CD4-positive, CD25-positive, alpha-beta regulatory T cell (primary cell): ENCODE measurements at places on chromosomes 16 and 17.

DNA sequence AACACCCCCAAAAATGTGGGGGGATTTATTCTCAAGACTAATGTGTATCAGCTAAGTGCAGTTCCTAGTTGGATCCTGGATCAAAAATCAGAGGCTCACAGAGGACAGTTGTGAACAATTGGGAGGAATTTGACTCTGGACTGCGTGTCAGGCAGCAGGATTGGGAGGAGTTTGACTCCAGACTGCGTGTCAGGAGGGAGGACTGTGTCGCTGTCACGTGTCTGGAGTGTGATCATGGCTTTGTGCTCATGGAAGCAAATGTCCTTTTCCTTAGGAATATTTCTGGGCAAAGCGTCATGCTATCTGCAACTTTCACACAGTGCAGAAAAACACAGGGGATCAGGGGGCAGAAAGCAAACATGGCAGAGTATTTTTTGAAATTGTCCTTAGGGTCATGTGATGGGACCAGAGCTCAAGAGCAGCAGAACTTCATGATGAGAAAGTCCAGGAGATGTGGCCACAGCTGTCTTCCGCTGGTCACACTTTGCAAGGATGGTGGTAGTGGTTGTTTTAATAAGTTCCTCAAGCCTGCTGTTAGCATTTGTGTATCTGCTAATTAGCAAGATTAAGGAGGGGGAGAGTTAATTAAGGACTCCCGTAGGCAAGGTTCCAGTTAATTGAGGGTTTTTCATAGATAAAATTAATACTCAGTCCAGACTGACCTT is 122.0 kb upstream of the CHMP6 start:
- no peak for DNase-seq

DNA sequence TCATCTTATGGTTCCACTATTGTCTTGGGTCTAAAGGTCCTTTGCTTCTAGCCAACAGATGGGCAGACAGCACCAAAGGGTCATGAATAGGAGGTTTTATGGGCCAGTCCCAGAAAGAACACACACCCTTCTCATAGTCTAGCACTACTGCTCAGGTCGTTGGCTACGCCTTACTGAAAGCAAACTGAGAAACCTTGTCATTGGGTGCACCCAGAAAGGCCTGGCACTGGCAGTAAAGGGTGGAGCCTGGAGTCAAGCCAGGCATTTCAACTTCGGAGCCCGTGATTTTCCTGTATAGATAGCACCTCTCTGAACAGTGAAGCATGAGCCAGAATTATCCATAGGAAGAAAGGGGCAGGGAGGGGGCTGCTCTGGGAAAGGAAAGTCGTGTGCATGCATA is 74.9 kb downstream of the VAT1L start:
- DNase-seq, result no peak

DNA sequence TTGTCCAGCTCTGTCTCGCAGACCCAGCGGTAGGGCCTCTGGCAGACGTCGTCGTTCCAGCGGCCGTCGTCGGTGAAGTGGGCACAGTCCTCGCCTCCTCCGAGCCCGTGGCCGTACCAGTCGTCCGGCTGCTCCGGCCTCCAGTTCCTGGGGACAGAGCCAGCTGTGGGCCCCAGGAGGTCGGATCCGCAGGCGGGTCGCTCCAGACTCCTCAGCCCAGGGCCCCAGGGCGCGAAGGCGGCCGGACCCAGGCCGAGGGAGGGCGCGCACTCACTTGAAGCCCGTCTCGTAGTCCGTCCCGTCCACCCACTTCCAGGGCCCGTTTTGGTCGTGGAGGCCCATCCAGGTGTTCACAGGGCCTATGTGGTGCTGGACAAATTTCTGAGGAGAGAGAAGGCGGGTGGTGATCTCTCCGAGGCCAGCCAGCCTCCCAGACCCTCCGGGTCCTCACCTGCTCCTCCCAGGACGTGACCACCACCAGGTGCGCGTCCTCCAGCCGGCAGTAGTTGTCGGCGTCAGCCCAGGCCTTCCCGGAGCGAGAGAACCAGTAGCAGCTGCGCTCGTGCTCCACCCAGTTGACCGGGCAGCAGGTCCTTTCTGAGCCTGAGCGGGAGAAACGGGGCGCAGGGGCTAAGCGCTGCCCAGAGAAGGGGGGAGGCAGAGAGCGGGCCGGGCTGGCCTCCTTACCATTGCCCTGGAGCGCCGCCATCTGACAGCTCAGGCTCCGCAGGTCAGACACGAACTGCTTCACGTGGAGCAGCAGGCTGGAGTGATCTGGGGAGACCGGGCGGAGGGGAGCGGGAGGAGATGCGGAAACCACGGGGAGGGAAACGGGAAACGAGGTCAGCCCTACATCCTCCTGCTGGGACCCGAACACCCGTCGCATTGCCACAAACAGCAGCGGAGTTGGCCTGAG is 5.2 kb downstream of the ASGR1 start:
- DNase-seq, result peak; percentile 57

DNA sequence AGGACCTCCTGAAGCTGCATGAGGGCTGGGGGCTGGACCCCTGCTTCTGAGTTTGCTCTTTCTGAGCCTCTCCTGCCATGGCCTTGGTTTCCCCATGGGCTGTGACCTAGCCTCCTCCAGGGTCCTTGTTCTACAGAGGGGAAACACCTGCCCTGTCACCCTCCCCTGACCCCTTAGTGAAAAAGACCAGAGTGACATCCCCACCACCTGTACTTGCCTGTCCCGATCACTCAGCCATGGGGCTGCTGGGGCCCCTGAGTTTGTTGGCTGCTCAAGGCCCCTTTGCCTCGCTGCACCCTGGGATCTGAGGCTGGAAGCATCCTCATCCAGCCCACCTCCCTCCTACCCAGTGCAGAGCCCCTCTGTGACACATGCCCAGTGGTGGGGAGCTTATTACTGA is 800 bp downstream of the NOD2 start:
- DNase-seq, result no peak

GRCh38 chr17:38605841-38606645 is at the start of gene SRCIN1:
Gene SRCIN1 (minus strand): TSS chr17:38605952. CDS start chr17:38605705, 247 bp downstream.
- DNase-seq, result no peak

- DNase-seq, result no peak
Observed at GRCh38 chr17:75639327-75639726, 6.1 kb downstream of the SMIM5 start.

DNA sequence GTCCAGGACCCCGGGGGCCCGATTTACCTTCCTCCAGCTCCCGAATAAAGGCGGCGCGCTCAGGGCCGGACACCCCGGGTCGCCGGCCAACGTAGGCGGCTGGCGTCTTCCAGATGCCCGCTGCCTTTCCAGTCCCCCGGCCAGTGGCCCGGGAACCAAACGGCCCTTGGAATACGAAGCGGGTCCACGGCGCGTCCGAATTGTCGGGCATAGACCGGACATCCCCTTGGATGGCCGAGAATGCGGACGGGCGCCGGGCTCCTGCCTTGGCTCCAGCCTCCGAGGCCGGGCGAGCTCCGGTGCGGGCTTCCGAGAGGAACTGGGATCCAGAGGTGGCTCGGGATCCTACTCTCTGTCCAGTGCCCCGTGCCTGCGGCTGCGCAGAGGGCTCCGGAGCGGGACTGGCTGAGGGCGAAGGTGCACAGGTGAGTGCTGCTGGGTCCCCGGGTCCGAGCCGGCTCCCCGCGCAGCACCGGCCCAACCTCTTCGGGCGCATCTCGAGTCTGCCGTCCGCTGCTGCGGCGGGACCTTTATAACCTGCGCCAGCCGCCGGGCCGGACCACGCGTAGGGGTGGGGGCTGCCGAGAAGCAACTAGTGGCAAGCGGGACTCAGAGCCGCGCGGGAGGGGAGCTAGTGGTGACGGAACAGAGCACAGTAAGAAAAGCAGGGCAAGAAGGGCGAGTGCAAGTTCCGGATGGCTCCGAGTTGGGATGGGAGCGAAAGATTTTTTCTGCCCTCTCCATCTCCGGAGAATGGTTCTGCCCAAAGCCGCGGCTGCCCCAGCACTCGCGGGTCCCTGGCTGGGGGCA is at the start of gene HAP1:
Gene HAP1 (minus strand): TSS at position 505 of the 810 bp plus-strand sequence. CDS start 9 bp downstream, at position 496.
- peak; percentile 23 for DNase-seq

GRCh38 chr17:80455336-80455710 is 21.1 kb downstream of the NPTX1 start:
- no peak for DNase-seq

GRCh38 chr17:53719229-53719628 is 103.5 kb upstream of the KIF2B start:
- no peak for DNase-seq

- peak; percentile 54 for DNase-seq
Observed at GRCh38 chr16:11297492-11298142, 16.5 kb upstream of the PRM1 start.

DNA sequence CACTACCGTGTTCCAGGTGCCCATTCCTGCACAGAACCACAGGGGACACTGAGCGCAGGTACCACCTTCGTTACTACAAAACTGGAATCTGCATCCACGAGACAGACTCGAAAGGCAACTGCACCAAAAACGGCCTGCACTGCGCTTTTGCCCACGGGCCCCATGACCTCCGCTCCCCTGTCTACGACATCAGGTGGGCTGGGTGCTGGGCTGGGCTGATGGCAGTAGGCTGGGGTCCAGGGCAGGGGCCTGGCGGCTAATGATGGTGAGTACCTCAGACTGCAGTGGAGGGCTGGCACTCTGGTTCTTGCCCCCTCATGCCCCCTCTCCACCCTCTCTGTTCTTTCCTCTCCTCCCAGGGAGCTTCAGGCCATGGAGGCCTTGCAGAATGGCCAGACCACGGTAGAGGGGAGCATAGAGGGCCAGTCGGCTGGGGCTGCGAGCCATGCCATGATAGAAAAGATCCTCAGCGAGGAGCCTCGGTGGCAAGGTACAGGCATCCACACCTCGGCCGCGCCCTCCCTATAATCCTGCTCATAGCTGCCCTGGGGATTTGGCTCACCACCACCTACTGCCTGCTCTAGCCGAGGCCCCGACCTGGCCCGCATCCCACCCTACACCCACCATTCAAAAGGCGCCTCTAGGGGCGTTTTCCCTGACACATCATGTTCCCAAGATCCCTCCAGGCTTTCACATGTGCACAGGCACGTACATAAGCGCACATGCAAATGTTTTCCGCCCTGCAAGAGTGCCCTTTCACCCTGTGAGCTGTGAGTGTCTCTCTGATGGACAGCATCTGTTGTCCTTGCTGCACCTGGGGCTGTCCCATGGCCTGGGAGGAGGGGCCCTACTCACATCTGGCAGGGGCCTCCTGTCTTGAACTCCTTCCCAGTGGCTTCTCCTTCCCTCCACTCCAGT is 27.7 kb downstream of the UNK start:
- no peak for DNase-seq

DNA sequence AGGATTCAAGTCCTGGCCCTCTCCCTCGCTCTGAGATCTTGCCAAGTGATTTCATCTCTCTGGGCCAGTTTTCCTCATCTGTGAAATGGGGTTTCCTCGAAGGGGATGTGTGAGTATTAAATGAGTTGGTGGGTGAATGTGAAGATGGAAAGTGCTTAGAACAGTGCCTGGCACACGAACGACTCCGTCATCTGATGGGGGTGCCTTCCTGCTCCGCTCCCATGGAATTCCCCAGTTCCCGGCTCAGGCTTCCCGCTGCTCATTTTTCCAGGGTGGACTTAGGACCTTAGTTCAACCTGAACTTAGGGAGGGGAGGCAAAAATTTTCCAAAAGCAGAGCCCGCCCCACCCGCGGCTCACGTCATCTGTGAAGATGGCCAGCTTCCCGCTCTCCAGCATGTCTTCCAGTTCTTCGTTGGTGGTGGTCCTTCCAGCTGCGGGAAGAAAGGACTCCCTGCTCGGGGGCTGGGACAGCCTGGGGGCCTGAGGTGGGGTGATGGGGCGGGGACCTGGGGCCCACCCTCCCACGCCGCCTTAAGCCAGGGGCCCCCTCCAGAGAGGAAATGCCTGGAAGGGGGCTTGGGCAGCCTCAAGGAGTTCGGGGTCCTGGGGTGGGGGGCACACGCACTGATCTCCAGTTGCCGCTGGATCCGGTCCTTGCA is 11.4 kb downstream of the HSD3B7 start:
- no peak for DNase-seq

GRCh38 chr17:78883533-78884131 is 19.4 kb downstream of the CEP295NL start:
- no peak for DNase-seq

GRCh38 chr17:73553311-73553710 is 90.9 kb downstream of the SDK2 start:
- DNase-seq, result no peak

GRCh38 chr16:56994311-56994710 is 5.0 kb downstream of the NLRC5 start:
- DNase-seq, result no peak

GRCh38 chr16:3292604-3293003 is 9.3 kb downstream of the ZNF263 start:
- DNase-seq, result no peak

DNA sequence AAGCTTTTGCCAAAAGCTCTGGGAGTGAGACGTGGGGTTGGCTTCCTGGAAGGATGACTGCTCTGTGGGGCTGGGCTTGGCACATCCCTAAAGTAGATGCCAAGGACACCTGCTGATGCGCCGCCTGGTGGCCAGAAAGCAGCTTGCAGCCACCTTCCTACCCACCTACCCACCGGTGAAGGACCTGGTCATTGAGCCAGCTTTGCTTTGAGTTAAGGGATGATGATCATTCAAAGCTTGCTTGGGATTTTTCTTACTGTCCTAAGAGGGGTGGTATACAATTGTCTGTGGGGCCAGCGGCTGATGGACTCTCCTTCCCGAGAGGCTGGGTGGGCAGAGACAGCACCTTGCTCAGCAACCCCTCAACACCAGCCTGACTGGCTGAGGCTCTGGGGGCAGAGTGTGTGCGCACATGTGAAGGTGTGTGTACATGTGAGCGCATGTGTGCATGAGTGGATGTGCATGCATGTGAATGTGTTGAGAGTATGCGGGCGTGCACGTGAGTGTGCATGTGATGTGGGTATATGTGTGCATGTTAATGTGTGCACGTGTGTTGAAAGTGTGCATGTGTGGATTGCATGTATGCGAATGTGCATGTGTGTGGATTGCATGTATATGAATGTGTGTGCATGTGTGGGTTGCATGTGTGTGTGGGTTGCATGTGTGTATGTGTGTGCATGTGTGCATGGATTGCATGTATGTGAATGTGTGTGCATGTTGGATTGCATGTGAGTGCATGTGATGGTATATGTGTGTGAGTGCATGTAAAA is 18.6 kb downstream of the C1QTNF1 start:
- peak; percentile 50 for DNase-seq

GRCh38 chr16:67927131-67927941 is 4.3 kb downstream of the CTRL start:
- no peak for DNase-seq

- DNase-seq, result no peak
Observed at GRCh38 chr17:61997664-61998063, 67.4 kb downstream of the MED13 start.

DNA sequence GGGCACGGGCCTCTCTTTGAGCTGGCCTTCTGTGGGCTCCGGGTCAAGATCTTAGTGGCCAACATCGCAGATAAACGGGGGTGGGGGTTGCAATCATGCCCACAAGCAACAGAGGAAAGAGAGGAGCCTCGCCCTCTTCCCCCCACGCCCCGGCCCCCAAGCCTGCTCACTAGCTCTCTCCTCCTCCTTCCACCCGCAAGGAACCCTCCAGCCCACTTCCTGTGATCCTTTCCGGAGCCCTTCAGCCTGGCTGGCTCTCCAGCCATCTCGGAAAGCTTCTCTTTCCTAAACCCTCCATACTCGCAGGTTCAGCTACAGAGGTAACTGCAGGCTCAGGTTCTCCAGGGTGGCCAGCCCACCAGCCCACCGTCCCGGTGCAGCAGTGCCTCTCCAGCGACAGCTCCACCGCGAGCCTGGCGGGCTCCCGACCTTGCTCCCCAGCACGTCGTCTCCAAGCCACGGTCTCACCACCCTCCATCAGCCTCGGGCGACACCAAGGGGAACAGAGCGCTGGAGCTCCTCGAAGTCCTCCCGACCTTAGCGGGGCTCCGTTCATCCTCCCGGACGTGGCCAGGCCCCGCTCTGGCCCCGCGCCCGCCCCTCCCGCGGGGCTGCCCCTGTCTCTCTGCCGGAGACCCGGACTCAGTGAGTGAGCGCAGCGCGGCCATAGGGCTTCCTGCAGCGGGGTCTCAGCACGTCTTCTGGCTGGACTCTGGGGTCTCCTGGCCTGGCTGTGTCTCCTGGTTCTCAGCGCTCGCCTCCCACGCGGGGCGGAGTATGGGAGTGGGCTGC is 12.9 kb upstream of the ODF4 start:
- peak; percentile 33 for DNase-seq
